ENCODE measurements at places on chromosomes 4 and X.

GRCh38 chr4:188143731-188144130 lies 4.5 kb downstream of the TRIML1 start:
- no peak for DNase-seq

DNA sequence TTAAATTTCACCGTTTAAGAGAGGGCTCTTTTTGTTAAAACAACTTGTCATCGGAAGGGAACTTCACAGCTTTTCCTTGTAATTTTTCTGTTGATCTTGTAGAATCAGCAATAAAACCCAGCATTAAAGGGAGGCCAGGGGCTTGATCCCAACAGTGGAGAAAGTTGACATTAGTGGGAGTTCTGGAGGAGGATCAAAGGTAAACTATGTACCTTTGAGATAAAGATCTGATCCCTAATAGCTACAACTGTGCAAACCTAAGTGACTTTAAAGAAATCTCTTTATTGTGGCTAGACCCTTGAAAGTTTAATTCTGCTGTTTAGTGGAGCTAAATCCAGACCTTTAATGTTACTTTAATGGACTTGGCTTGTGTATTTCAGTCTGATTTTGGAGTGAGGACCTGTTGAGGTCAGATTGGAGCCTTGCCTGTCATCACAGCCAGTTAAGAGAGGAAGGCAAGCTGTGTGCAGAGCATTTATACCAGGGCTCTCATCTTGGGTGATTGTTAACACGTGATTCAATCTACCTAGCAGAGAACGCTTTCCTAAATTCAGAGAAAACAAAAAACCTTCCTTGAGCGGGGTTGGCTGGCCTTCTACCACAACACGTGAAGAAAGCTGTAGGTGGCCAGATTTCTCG lies 1.7 kb downstream of the DOCK11 start:
- DNase-seq, result peak; percentile 1

GRCh38 chr4:166972071-166972470 lies 262.2 kb downstream of the SPOCK3 start:
- DNase-seq, result no peak

GRCh38 chr4:186936496-186937375 lies 213.1 kb upstream of the FAT1 start:
- DNase-seq, result no peak

DNA sequence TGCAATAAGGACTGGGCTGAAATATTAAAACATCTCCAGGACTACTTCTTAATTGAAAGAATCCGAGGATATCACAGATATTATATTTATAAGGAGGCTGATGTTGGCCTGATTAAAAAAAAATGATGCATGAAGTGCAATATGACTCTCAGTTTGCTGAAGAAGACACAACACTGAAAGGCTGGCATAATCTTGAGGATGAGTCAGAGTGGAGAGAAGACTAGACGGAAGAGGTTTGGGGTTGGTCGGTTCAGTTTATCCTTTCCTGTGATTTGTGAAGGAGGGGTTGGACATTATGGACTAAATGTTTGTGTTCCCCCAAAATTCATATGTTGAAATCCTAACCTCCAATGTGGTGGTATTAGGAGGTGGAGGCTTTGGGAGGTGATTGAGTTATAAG lies 170.3 kb downstream of the CORIN start:
- no peak for DNase-seq

GRCh38 chrX:148555101-148555500 lies 54.7 kb downstream of the AFF2 start:
- no peak for DNase-seq

- peak; percentile 53 for DNase-seq
Measured at GRCh38 chr4:163484906-163485305, 9.6 kb upstream of the TMA16 start.

GRCh38 chrX:105134273-105134672 lies 86.2 kb downstream of the TEX13A start:
- DNase-seq, result no peak

DNA sequence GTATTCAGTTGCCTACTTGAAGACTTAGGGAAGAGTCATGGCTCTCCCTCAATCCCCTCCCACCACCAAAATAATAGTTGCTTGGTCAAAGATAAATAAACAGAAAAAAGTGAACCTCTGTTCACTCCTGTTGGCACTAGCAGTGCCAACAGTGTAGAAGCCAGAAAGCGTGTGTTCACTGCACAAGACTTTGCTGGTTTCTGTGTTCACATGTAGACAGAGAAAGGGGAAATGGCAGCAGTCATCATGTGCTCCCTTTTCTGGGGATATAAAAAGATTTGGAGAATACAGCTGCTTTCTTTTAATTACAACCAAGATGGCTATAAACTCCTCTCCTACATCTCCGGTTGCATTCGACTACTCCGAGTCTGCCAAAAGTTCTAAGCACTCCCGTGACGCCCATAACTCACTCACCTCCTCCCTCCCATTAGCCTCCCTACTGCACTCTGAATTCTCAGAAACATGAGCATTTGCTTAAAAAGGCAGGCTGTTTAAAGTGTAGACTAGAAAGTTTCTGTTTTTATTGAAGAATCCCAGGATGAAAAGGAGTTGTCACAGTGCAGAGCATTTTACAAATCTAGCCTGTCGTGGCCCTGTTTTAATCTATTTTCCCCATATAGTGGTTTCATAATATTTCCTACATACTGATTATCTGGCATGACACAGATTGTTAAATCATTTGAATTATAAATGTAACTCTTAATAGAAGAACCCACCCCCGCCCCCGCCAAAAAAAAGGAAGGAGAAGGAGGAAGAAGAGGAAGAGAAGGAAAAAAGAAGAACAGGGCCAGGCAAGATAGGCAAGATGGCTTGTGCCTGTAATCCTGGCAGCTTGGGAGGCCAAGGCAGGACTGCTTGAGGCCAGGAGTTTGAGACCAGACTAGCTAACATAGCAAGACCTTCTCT lies 16.7 kb downstream of the LGI2 start:
- DNase-seq, result no peak

DNA sequence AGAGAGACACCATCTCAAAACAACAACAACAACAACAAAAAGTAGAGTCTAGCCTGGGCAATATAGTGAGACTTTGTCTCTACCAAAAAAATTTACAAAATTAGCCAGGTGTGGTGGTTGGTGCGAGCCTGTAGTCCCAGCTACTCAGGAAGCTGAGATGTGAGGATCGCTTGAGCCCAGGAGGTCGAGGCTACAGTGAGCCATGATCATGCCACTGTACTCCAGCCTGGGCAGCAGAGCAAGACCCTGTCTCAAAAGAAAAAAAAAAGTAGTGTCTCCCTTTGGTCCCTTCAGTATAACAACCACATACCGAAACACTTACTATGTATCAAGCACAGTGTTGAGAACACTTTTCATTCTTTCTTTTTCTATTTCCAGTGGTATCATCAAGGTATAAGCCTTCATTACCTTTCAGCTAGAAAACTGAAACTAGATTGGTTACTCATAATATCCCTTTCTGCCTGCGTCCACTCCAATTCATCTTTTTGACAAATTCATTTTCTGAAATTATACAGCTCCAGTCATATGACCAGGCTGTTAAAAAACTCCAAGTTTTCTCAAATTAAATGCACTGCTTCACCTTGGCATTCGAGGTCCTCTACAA lies 54.1 kb downstream of the RPS6KA3 start:
- no peak for DNase-seq

- DNase-seq, result no peak
Measured at GRCh38 chrX:154715825-154716224, 35.1 kb downstream of the GAB3 start.

DNA sequence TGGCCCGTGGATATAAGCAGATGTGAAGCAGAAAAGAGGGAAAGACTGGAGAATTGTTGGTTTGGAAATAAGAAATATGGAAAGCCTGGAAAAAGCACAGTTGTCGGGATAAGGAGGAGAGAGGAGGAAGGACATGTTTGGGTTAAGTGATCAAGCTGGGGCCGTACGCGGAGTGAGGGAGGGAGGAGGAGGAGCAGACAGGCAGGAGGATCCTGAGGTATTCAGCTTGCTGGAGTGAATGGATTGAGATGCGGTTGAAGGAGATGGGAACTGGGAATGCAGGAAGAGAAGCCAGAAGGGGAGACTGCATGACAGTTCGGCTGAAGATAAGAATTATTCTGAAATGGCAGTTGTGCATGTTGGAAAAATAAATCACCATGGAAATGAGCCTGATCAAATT lies 21.2 kb downstream of the ZFP42 start:
- no peak for DNase-seq

DNA sequence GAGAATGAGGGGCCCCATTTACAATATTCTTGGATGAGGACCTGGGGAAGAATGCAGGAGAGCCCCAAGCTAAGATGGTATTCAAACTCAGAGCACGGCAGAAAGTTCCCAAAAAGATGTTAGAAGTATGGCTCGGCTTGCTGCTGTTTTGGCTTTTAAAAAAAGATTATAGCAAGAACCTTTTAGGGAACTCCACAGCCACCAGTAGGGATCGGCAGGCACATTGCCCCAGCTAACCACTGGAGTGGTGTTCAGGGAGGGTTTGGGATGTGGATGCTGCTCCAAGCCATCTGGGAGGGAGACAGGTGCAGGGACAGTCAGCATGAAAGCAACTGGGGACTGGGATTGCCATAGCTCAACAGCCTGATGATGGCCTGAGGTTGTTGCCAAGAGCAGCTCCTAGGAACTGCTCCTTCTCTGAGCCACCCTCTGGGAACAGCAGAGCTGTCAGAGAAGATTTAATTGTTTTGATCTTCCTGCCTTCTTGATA lies 63.0 kb downstream of the SORBS2 start:
- no peak for DNase-seq

DNA sequence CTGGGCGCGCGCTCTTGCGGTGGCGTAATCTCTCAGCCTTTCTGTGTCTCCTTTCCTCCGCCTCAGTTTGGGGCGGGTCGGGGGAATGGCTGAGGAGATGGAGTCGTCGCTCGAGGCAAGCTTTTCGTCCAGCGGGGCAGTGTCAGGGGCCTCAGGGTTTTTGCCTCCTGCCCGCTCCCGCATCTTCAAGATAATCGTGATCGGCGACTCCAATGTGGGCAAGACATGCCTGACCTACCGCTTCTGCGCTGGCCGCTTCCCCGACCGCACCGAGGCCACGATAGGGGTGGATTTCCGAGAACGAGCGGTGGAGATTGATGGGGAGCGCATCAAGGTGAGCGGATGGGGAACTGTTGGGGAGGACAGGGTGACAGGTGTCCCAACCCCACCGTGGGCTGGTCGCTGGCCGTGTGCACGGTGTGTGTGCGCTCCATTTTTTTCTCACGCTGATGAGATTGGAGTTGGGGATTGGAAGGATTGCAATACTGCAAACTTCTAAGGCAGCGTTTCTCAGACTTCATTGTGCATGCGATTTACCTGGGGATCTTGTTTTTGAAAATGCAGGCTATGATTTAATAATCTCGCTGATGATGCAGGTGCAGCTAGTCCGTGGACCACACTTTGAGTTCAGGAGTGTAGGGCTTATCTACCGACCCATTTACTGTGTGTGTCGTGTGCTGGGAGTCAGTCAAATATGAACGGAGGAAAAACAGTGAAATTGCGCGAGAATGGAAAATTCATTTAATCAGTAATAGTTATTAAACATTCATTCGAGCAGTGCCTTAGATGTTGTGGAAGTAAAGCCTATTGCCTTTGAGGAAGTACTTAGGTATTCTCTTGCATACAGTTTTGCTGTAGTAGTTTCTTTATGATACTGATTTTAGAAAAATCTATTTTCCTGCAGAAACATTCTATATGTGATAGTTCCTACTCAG lies at the start of gene RAB33B:
RAB33B (plus strand) TSS at position 11 of the 935 bp plus-strand sequence; CDS start at position 86, 75 bp downstream.
- no peak for DNase-seq

DNA sequence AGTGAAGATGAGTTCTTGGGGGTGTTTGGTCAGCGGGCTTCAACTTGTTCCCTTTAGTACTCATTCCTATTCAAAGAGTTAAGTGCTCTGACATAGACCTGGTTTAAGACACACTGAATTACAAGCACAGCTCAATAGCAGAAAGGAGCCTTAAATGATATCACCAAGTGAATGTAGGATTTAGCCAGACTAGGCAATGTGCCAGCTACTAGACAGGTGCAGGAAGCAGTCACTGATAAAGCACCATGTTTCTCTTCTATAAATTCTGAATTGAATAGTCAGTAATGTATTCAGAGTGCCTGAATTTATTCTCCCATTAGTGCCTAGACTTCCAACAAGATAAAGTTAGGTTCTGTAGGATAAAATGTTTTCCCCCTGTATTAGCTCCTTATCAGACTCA lies 63.6 kb downstream of the ASB9 start:
- no peak for DNase-seq

GRCh38 chr4:77240469-77241066 lies 83.6 kb downstream of the CCNG2 start:
- peak; percentile 47 for DNase-seq

DNA sequence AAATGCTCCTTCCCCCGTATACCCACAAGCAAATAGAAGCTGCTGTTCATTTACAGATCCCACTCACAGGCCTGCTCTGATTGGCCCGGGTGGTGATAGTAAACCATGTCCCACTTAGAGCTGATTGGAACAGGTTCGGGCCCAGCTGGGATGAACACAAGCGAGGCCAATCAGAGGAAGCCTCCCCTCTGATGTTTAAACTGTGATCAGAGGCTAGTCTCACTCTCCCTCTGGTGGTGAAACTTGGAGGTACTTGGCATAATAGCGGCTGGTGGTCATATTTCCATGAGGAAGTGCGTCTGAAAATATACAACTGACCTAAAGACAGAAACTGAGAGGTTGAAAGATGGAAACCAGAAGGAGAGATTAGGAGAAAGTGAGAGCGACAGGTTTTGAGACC lies 51.5 kb upstream of the TRPC3 start:
- peak; percentile 5 for DNase-seq

DNA sequence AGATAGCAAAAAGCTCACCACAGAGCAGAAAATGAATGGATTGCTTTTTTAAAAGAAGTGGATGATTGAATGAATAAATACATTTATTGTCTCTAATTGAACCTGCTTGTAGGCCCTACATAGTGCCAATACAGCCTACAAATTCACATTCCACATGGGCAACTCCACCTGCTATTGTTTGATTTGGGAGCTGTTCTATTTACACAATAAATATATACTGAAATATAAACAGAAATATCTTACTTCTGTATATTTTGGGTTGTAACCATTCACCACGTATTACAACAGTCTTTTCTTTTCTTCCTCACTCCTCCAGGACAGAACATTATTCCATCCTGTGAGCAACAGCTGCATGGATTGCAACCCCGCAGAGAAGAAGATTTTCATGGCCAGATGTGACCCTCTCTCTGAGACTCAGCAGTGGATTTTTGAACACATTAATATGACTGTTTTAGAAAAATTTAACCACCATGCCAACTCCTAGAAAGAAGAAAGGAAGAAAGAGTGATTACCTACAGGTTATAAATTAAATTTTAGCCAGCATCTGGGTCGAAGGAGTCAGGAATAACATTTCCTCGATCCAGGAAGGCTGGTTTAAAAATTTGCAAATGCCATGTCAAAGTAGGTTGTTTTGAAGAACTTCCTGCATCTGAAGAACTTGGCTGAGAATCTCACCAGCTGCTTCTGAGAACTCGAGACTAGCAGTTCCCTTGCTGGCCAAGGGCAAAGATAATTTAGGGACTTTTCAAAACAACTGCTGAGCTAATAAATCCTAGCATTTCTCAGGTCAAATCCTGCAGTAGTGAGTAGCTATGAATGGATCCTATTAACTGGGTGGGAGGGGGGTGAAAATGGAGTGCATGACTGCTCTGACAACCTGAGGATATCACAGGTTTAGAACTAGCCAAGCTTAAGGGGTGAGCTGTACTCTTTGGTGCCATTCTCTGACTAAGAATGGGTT lies 128.7 kb upstream of the GALNT7 start:
- DNase-seq, result no peak

All from effector memory CD8-positive, alpha-beta T cell (primary cell).